ENCODE measurements at places on chromosomes 4 and X.

DNA sequence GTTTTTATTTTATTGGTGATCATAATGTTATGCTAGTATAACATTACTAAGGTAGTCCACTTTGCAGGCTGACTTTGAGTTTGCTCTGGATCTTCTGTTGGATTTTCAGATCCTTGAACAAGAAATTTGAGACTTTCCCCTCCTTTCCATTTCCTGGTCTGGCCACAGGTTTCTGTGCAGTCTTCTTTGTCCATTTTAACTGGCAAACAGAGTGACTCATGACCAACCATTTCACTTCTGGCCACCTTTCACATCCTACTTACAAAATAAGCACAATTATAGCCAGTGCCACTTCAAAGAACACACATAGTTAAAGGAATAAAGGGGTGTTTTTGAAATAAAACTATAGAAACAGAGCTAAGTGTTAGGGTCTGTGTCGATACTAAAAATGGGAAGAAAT lies 8.4 kb downstream of the ANK2 start:
- no peak for DNase-seq

GRCh38 chr4:60327651-60328050 lies 872.5 kb upstream of the ADGRL3 start:
- no peak for DNase-seq

DNA sequence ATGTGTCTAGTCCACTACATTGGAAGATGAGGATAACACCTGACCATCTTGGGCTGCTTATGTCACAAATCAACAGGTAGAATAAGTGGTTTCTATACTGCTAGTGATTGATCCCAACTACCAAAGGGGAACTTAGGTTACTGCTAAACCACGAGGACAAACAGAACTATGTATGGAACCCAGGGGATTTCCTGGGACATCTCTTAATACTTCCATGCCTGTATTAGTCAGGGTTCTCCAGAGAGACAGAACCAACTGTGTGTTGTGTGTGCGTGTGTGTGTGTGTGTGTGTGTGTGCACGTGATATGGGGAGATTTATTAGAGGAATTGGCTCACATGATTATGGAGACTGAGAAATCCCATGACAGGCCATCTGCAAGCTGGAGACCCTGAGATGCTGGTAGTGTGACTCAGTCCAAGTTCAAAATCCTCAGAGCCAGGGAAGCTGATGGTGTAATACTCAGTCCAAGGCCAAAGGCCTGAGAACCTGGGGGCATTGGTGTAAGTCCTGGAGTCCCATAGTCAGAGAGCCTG lies 16.2 kb upstream of the AFF1 start:
- DNase-seq: no peak

- no peak for DNase-seq
Observed at GRCh38 chr4:139957986-139958738, 195.8 kb downstream of the MAML3 start.

DNA sequence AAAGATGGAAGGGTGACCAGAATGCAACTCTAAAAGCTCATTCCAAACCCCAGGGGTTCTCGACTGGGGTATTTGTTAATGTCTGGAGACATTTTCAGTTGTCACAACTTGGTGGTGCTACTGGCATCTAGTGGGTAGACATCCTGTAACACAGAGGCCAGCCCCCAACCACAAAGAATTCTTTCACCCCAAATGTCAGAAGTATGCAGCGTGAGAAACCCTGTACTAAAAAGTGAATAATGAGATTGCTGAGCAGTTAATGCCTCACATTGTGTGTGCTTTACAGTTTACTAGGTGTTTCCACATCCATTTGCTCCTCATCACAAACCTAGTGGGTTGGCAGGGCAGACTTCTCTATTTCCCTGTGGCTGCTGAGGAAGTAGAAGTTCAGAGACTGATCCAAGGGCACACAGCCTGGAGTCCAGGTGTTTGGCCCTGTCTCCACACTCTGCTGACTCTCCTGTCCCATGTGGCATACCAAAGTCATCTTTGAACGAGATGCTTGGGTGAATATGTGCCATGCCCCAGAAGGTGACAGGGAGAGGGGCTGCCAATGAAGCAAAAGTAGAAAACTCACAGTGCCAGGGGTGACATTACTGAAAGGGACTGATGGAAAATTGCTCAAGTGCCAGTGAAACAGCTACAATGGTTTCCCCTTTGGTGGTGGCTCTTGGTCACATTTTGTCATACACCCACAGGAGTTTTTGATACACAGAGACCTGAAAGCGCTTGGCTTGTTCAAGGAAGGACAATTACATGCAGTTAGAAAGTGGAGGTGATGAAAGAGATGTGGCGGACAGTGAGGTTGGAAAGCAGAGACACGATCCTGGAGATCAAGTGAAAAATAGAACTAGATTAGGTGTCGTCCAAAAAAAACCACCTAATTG lies 10.1 kb upstream of the TMEM154 start:
- no peak for DNase-seq

- DNase-seq: no peak
Observed at GRCh38 chr4:172011196-172011595, 198.0 kb downstream of the GALNTL6 start.

DNA sequence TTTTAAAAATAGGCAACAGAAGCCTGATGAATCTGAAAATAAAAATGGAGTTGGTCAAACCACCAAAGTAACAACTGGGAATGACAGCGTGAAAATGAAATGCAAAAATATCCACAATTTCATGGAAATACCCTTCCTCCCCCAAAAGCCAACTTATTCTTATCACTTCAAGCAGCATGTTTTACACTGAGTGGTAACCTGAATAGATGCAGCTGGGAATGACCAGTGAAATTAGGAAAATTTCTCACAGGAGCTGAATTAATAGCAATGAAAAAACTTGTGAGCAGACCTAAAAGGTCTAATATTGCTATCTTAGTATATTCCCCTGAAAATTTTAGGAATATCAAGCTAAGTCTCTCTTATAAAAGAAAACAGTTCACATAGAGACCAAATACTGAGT lies 239.0 kb downstream of the PCDH18 start:
- no peak for DNase-seq

- DNase-seq: peak; percentile 96
Observed at GRCh38 chr4:6892190-6892908, 17.3 kb upstream of the TBC1D14 start.

- no peak for DNase-seq
Observed at GRCh38 chr4:54575919-54576318, 81.8 kb upstream of the KIT start.

DNA sequence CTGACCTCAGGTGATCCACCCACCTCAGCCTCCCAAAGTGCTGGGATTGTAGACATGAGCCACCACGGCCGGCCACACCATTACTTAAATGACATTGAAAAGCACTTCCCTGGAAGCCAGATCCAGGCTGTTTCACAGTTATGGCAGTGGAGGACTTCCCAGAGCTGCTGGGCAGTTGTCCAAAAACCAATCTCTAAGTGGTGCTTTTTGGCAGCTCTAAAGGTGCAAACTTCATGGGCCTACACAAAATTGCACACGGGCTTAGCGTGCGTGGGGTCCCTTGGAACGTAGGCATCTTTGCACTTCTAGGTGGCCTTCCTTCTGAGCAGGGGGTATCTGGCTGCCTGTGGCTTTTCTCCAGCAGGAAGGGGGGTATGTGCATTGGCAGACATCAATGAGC lies 172.3 kb downstream of the SHOX start:
- no peak for DNase-seq

- DNase-seq: no peak
Observed at GRCh38 chrX:110163488-110163887, 154.4 kb downstream of the AMMECR1 start.

- DNase-seq: no peak
Observed at GRCh38 chr4:38865445-38865844, 2.2 kb upstream of the FAM114A1 start.

DNA sequence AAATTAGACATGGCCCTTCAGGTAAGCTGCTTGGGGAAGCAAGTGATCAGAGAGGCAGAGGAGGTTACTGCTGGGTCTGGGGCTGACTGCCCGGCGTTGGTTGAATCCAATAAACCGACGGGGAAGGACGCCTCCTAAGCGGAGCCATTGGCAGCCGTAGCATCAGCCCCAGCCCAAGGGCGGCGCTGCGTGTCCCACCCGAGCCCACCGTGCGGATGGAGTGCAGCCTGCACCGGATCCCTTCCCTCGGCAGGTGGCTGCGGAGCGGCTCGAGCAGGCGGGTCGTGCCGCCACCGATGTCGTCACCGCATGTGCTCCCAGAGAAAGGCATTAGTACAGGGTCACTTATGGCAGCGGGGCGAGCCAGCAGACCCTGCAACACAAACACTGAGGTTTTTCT lies 82.1 kb downstream of the ALPK1 start:
- DNase-seq: no peak

DNA sequence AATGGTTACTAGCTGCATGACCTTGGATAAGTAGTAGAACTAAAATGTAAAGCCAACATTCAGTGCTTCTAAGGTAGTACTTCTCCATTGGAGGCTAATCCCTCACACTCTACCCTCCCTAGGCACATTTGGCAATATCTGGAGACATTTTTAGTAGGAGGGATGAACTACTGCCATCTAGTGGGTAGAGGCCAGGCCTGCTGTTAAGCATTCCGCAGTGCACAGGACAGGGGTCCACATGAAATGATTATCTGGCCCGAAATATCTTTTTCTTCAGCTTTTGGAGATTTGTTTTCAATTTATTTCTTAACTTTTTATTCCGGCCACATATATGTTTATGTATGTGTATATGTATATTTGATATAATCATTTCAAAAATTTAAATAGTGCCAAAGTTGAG lies 36.0 kb upstream of the SPANXC start:
- peak; percentile 11 for DNase-seq

- DNase-seq: no peak
Observed at GRCh38 chr4:159298502-159298901, 195.6 kb downstream of the RAPGEF2 start.

- DNase-seq: no peak
Observed at GRCh38 chr4:53067125-53067802, 205.1 kb downstream of the RASL11B start.

GRCh38 chrX:68114573-68115129 lies 318.6 kb downstream of the OPHN1 start:
- DNase-seq: peak; percentile 14

GRCh38 chrX:39309018-39309635 lies 507.9 kb downstream of the MID1IP1 start:
- DNase-seq: no peak

GRCh38 chrX:17738737-17739535 lies 1.6 kb downstream of the SCML1 start:
- DNase-seq: no peak

- no peak for DNase-seq
Observed at GRCh38 chr4:79650794-79651431, 242.9 kb upstream of the GK2 start.

- no peak for DNase-seq
Observed at GRCh38 chrX:108223585-108223984, 132.0 kb downstream of the ATG4A start.

DNA sequence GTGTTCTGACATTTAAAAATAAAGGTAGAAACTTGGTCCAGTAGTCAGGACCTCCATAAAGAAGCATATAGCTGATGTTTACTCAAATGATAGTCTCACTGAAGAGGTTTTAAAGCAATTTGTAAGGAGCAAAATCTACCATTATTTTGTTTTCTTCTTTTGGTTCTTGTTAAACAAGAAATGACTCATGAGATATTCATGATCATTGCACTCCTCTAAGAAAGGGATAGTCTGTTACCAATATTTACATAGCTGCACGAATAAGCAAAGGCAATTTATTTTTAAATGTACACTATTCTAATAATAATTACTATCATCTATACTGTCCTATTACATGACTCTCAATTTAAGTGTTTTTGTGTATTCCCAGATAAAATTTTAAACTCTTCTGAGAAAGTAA lies 397.9 kb downstream of the FAM47B start:
- no peak for DNase-seq

DNA sequence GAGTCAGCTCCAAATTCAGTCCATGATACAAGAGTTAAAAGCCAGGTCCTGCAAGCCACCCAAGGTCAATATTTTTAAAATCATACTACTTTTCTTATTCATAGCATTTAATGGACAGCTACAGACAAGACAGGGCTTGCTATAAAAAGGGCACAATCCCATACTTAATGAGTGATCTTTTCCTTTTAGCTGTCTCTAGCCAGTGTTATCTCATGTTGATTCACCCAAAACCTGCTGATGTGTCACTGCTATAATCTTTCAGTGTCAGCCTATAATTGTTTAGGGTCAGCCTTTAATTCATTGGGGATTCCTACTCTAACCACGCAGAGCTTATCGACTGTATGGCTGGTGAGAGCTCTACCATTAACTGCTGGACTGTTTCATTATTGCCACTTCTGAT lies 51.2 kb upstream of the HCCS start:
- no peak for DNase-seq

GRCh38 chr4:98728433-98728832 lies 70.0 kb upstream of the TSPAN5 start:
- peak; percentile 37 for DNase-seq

- DNase-seq: no peak
Observed at GRCh38 chr4:35464964-35465528, 779.3 kb downstream of the ARAP2 start.

DNA sequence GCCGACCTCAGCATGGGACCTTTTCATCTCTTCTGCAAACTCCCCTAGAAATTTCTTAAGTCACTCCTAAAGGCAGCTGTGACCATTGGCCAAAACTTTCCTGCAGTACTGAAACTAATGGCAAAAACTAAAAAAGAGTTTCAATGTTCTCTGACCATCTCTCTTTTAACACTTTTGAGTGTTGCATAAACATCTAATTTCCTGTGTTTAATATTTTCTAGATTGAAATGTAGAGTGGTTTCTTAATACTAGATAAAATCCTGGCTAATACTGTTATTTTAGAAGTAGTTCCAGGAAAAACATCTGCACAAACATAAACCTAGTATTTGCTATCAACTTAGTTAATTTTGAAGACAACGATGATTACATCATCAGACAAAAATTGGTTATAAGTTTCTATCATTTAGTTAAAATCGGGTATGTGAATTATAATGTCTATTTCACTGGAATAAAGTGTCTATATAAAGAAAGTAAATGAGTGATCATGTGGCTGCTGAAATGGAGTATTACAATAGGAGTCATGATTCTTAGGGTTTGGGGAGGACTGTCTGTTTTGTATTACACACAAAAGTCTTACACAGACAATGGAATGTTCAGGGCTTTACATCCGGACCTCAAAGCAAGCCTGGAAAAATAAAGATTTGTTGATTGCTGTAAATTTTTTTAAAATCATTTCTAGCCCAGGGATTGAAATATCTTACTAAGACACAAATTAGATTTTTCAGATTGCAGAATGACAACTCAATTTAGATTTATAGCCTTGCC lies 1323.4 kb downstream of the C4orf33 start:
- no peak for DNase-seq

DNA sequence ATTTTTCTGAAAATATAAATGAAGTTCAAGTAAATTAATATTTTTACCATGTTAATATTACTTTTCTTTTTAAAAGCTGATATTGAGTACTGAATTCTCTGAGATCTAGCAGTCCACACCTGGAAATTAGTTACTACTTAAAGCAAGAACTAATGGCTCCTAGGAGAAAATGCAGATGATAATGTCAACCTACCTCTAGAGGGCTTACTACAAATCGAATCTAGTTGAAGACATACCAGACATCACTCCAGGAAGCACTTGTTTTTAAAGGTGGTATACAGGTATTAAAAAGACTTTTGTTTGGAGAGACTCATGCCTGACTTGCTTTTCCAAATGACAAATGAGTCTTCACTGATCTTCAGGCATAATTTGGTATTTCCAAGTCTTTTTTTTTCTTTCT lies 516.4 kb upstream of the BOD1L1 start:
- no peak for DNase-seq

All from hematopoietic multipotent progenitor cell treated with erythropoietin and hydrocortisone succinate and interleukin-3 and kit ligand, for 8 days (in vitro differentiated cells).